Effector memory CD4-positive, alpha-beta T cell (primary cell): ENCODE measurements at places on chromosomes 12 and 14.

- DNase-seq = no peak
Observed at GRCh38 chr12:121086781-121087295, 45.8 kb upstream of the P2RX7 start.

DNA sequence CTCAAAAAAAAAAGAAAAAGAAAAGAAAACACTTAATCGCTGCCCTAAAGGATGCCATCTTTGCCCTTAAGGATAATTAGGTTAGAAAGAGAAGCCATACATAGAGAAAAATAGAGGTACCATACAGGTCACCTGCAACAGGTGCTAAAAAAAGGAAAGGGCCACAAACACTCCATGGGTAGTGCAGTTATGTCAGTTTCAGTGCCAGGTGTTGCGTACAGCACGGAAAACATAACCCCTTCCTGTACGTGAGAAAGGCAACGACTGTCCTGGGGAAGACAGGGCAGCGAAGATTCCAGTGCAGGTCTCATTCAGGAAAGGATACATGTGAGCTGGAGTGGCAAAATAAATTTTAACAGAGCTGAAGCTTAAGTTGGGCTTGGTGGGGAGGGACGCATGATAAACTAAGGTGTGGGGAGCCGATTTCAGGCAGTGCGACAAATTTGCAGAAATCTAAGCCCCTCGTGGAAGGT, 553 bp upstream of the DAZAP2 start:
- DNase-seq = no peak

DNA sequence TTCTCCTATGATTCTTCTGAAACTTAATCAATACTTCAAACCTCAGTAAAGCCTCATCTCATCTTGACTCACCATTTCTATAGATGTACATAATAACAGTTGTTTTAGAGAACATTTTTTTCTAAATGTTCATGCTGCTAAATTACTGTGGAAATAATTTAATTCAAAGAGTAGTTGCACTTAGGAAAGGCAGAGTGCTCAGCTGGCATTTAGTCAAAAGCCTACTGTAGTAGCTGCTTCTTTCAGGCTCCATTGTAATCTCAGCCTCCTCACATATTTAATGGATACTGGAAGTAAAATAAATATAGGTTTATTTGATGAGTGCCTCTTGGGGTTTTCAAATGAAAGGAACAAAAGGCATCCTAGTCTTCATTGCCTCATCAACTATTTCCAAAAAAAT, 325.0 kb downstream of the CCER1 start:
- DNase-seq = no peak

DNA sequence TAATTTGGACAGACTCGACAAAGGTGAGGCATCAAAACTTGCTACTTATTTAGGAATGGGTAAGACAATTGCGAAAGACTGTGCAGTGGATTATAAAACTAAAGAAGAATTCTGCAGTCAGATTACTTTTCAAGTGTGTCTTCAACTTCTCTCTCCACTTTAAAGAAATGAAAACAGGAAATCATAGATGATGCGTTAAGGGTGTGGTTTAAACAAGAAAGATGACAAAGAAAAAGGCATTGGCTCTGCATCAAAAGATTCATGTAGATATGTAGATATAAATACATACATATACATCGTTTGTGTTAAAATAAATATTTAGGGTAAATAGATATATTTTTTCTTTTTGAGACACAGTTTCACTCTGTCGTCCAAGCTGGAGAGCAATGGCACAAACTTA, 74.6 kb upstream of the PARP11 start:
- no peak for DNase-seq

- no peak for DNase-seq
Observed at GRCh38 chr12:15708396-15709076, 80.7 kb downstream of the EPS8 start.
